DMS 273 treated with DMSO at 0.1 percent for 48 hours (cell line): ENCODE measurements at places on chromosomes 1 and 21.

- no peak for DNase-seq
Measured at GRCh38 chr1:24126018-24126671, 14.2 kb upstream of the MYOM3 start.

DNA sequence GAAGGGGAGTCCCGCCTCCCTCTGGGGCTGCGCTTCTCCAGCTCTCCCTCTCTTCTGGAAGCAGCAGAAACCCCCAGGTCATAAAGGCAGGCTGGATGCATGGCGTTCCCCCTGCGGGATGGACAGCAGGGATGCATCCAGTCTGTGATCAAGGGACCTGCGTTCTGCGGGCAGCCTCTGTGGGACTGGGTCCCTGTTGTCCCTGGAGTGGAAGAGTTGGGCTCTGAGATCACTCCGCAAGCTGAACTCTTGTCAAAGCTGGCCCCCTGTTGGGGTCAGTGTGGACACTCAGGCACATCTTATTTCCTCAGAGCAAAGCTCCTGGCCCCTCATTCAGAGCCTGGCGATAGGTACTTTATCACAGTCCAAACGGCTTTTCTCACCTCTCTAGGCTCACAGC is 341.2 kb downstream of the PTPRU start:
- no peak for DNase-seq

DNA sequence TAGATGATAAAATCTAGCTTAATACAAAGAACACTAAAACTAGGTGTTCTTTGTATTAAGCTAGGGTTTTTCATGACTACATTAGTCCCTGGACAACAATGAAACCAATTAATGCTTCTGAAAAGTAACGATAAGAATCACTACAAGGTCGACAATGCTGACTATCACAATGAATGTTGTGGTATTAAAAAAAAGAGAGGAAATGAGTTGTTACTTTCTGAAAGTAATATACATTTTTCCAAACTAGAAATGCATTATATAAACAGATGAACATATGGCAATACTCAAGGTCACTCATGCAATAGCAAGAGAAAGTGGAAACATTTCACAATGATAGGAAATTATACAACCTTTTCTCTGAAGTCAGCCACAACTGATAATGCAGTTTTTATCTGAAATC is 19.0 kb downstream of the DPH5 start:
- no peak for DNase-seq

GRCh38 chr1:33414879-33415278 is 16.0 kb downstream of the PHC2 start:
- DNase-seq = no peak

- no peak for DNase-seq
Measured at GRCh38 chr1:181119093-181119989, 30.8 kb downstream of the IER5 start.
